T-helper 9 cell (primary cell): ENCODE measurements at places on chromosomes 6 and 20.

GRCh38 chr6:167573461-167574215 lies 248.8 kb downstream of the TTLL2 start:
- no peak for DNase-seq

- no peak for DNase-seq
These were observed 57.4 kb upstream of the FOXC1 start for GRCh38 chr6:1552296-1552761.

GRCh38 chr6:64230530-64230929 lies 594.9 kb downstream of the PHF3 start:
- DNase-seq = no peak

GRCh38 chr6:168967281-168967925 lies 286.2 kb downstream of the THBS2 start:
- DNase-seq = no peak

GRCh38 chr6:63487103-63487813 lies 85.0 kb upstream of the LOC128125822 start:
- no peak for DNase-seq

DNA sequence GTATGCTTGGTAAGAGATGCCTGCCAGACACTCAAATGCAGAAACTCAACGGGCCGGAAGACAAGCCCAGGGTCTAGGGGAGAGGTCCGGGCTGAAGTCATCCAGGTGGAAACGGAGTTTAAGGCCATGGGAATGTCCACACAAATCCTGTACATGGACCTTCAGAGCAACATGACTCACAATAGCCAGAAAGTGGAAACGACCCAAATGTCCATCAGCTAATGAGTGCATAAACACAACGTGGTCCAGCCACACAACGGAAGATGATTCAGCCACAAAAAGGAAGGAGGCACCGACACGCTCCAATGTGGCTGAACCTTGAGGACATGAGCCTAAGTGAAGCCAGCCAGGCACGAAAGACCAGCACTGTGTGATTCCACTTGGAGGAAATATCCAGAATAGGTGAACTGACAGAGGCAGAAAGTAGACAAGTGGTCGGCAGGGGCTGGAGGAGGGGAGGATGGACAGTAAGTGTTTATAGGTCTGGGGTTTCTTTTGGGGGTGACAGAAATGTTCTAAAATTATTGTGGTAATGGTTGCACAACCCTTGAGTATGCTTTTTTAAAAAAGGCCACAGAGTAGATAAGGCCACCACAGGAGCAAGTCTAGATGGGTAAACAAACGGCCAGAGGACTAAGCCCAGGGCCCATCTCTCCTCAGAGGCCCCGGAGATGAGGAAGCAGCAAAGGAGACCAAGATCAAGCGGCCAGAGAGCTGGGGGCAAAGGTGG lies 105.6 kb downstream of the PREX1 start:
- no peak for DNase-seq

DNA sequence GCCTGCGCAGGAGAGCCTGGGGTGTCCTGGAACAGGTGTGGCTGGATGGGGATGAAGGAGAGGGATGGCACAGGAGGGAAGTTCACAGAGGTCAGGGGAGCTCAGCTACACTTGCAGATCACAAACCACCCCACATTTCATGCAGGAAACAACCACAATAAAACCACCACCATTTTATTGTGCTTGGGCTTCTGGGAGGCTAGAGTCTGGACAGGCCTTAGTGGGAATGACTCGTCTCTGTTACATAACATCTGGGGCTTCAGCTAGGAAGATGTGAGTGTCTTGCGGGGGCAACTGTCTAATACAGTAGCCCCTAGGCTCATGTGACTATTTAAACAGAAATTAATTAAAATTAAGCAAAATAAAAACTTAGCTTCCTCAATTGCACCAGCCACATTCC lies 33.4 kb downstream of the SNX5 start:
- no peak for DNase-seq

GRCh38 chr6:41596096-41596685 lies 42.1 kb upstream of the MDFI start:
- no peak for DNase-seq

GRCh38 chr20:10634211-10634610 lies 39.6 kb downstream of the JAG1 start:
- no peak for DNase-seq

GRCh38 chr6:35061651-35062410 lies 79.3 kb downstream of the TCP11 start:
- no peak for DNase-seq
